ENCODE measurements at places on chromosomes 7 and 10.

DNA sequence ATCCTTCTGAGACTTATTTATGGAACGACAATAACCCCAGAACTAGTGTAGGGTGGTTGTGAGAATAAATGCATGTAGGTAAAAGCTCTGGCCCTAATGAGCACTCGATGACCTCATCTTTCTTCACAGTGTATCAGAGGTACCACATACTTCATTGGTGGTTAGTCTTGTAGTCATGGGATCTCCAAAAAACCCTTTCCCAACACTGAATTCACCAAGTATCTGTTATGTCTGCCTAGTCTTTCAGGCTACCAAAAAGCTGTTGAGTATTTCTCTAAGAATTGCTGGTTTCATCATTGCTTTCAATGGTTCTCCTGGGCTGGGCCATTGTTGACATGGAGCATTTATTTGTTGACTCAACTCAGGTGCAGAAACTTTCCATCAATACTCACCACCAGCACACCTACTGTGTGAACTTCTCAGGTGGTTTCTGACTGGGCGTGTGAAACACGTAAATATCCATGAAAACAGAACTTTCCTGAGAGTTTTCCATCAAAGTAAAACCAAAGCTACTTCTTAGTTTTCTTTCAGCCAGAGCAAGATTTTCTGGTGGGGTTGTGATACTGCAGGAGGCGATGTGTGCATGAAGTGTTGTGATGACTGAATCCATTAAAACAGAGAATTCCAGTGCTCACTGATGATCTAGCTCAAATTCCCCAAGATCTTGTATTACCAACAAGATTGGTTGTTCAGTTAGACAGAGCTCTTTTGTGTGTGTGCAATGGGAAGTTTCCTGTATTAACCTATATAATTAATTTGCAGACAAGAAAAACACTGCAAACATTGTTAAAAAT is 51.4 kb upstream of the SLC35B4 start:
- DNase-seq: no peak

GRCh38 chr7:28815928-28816373 is 142.2 kb downstream of the TRIL start:
- no peak for DNase-seq

DNA sequence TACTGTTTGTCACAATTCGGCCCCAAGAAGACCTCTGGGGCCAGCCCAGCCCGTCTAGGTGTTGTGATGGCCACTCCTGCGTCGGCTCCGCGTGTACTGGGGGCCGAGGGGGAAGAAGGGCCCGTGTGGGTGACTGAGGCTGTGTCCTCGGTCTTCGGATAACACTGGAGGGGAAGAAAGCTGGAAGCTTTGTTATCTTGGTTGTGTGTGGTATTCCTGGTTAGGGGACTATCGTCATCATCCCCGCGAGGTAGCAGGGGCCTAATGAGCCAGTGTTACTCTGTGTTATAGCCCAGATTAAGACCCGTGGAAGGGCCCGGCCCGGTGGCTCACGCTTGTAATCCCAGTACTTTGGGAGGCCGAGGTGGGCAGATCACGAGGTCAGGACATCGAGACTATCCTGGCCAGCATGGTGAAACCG is 854 bp downstream of the MTG1 start:
- no peak for DNase-seq

GRCh38 chr7:96196676-96197075 is 125.2 kb downstream of the SLC25A13 start:
- no peak for DNase-seq

- no peak for DNase-seq
Measured at GRCh38 chr10:609868-610545, 79.5 kb downstream of the DIP2C start.

DNA sequence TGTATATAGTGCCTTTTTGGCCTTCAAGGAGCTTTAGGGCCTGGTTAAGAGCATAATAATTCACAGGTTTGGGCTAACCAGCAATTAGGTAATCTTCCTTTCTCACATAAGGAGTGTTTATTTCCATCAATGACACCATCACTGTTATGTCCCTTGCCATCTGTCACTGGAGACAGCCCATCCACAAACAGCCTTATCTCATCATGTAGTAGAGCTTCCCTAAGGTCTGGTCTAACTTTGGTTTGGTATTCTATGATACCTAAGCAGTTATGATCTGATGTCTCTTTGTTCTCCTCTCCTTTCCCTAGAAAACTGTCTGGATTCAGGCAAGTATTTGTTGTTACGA is 26.4 kb downstream of the MAPK8 start:
- no peak for DNase-seq

- DNase-seq: no peak
Measured at GRCh38 chr7:149125189-149125862, 798 bp downstream of the ZNF425 start.

GRCh38 chr7:79055722-79056415 is 397.6 kb downstream of the MAGI2 start:
- no peak for DNase-seq

GRCh38 chr10:84177541-84178141 is 4.0 kb downstream of the GPR15LG start:
- no peak for DNase-seq

DNA sequence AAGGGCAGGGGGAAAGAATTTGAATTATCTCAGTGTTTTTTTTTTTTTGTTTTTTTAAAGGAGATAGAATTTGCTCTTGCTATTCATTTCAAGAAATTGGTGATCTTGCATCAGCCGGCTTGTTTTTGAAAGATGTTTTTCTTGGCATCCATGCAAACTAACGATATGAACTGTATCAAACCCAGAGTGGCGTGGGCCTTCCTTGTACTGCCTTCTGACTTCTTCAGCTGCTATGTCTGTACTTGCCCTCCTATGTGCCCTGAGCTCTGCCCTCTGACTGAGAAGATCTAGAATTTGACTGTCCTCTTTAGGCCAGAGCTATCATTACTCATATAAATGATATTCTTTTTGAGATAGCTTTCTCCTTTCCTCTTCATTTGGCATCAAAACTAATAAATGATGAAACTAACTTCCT is 183.1 kb downstream of the EXOC4 start:
- no peak for DNase-seq

DNA sequence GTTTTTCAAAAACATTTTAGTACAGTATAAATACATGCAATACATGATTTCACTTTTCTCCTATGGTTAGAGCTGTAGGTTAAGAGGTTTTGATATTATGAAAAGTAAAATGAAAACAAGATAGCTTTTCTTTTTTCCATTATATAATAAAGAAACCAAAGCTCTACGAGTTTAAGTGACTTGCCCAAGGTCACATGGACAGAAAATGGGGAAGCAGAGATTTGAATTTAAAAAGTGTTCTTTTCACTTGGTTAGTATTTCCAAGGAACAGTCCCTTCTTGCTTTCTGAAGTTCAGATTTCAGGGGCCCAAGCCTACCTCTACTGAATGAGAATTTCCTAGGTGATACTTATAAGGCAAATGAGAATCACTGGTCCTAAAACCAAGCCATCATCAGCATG is 13.2 kb upstream of the MAP3K8 start:
- no peak for DNase-seq

DNA sequence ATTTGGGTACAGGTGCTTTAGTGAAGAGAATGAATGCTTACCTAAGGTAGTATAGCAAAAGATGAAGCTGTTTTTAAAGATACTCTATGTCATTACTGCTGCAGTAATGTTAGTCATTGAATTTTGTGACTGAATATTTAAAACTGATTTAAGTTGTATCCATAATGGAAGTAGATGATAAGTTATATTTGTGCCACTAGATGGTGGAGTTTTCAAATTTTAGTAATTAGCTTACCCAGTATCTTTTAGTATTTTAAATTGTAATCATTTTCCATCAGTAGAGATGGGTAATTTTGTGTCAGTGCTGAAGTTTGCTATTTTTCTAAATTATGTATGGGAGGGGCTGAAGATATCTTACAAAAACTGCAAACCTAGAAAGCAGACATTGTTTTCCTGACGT is 25.2 kb downstream of the HBP1 start:
- DNase-seq: no peak

- DNase-seq: no peak
Measured at GRCh38 chr7:124062171-124062570, 29.3 kb upstream of the TMEM229A start.

DNA sequence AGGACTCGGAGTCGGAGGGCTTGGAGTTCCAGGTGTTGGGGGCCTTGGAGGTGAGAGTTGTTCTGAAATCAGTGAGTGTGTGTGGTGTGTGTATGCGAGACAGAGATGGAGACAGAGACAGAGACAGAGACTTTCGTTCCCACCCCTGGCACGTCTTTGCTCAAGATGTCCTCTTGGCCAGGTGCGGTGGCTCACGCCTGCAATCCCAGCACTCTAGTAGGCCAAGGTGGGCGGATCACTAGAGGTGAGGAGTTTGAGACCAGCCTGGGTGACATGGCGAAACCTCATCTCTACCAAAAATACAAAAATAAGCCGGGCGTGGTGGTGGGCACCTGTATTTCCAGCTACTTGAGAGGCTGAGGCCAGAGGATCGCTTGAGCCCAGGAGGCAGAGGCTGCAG is 20.0 kb upstream of the LIMK1 start:
- no peak for DNase-seq

DNA sequence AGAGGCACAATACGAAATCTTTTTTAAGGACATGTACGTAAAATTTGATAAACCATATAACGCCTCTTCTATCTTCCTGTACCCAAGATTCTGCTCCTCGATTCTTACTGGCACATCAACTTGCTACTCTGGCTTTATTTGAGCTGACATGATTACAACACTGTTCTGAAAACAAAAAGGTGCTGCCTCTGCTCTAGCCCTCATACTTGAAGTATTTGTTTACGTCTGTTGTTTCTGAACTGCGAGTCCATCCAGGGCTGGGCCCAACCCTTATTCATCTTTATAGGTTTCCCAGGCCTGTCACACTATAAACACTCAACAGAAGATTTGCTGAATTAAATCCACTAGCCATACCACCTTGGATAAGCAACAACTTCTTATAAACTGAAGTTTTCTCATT is 96.2 kb upstream of the SVIL start:
- DNase-seq: no peak

- no peak for DNase-seq
Measured at GRCh38 chr7:29975561-29975960, 14.0 kb downstream of the SCRN1 start.

DNA sequence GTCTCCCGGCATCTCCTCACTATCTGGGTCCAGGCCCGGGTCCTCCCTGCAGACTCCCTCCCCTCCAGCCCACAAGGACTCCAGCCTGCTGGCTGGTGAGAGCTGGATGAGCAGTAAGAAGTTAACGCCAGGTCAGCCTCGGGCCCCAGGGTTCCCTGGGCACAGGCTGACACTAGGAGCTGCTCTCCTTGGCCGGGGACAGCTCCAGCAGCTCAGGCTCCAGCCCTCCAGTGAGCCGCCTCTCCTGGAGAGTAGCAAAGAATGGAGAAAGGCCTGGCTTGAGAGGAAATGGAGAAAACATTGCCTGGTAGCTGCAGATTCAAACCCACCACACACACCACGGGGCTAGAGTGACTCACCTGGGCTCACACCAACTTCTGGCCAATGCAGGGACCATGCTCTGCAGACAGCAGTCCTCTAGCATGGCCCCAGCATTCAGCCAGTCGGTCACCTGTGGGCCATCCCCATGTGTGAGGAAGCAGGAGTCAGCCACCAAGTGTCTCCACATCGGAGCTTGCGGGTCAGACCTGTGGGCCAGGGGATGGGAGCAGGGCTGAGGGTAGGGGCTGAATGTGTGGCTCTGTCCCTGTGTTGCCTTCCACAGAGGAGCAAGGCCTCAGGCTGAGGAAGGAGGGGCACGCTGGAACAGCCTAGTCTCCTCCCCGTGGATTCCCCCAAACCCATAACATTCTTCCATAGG is 6.5 kb downstream of the SAP25 start:
- no peak for DNase-seq

DNA sequence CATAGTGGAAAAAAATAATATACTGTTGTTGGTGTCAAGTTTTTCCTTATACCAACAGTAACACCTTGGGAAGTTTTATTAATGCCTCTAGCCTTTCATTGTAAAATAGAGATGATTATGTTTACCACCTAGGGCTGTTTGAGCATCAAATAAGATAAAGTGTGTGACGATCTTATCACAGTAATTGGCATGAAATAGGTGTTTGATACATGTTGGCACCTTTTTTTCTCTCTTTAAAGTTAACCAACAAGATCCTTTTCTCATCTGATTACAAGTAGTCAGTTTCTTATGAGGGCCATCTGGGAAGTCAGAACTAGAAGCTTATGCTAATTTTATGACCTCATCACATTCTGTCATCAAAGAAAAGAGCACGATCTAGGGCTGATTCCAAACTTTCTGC is 669.5 kb downstream of the CCSER2 start:
- no peak for DNase-seq

- no peak for DNase-seq
Measured at GRCh38 chr7:139036901-139037300, 1.1 kb upstream of the ZC3HAV1L start.

GRCh38 chr10:103958996-103959395 is 7.9 kb upstream of the SLK start:
- DNase-seq: no peak

GRCh38 chr7:158431941-158432347 is 155.7 kb downstream of the PTPRN2 start:
- DNase-seq: no peak

DNA sequence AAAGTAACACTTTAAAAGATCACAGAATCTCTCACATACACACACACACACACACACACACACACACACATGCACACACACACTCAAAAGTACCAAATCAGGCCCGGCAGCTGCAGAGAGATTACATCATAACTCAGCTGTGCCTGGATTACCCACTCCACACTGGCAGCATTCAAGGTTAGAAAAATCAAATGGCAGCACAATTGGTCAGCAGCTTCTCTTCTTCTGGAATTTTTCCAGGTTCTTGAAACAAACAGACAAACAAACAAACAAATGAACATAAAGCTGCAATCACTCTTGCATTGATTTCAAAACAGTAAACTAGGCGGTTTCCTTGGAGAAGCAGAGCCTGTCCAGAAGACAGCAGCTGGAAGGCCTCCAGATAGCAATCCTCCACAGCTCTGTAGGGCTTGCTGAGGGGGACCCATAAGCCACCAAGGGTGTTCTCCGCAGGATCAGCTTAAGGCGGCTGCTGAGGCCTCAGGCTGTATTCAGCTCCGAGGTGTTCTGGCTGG is 24.5 kb upstream of the FAM133B start:
- no peak for DNase-seq

- DNase-seq: no peak
Measured at GRCh38 chr7:70925411-70926115, 206.4 kb upstream of the GALNT17 start.

DNA sequence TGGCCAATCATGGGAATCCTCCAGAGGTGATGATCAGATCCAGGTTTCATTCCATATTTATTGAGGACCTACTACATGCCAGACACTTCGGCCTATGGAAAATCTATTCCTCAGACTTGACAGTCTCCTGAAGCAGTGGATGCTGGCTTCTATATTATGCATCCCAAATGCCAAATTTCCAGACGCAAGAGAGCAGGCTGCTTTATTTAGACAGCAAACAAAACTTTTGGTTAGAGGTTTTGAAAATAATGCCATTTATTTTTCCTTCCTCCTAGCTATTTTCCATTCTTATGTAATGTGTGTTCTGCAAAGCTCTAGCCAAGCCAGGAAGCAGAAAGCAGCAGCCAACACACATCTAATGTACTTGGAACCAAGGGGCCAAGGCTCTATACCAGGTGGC is 330.8 kb downstream of the GPAM start:
- no peak for DNase-seq

All from SK-N-MC (cell line).